ENCODE measurements at places on chromosomes 7 and 10.

DNA sequence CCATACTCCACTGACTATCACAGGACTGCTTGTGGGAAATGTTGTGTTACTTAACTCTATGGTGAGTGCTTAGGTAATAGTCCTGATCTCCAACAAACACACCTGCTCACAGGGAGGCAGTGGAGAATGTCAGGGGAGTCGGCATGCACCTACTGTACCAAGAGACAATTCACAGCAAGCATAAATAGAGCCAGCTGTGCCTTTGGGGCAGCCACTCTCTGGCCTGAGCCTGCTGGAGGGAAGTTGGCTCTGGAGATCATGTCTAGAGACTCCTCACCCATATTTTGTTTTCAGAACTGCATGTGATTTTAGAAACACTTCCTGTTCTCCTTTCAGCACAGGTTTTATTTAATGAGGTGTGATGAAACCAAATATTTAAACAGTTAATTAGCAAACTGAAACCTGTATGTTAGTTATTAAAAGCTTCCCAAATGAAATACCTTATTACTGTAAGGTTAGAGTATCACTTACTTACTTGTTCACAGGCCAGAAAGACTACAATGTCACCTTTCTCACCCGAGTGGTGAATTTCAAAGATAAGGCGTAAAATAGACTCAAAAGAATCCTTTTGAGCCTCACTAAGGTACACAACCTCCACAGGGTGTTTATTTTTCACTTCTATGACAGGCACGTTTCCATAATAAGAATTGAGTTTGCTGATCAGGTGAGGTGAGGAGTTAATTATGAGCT lies 21.8 kb downstream of the DHX32 start:
- no peak for DNase-seq

DNA sequence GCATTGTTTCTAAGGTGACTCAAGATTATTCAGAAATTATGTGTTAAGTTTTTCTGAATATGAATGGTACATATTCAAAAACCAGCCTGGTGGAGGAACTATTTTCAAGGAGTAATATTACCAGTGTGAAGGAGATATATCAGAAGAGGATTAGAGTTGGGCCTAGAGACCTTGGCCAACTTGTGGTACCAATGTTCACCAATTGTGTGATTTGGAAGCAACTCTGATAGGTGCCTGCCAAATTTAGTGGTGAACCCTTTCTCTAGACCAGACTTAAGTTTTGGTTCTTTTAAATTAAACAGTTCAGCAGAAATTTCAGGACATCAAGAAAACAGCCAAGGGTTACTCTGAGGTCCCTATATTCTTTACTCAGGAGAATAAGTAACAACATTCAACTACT lies 88.6 kb downstream of the RNLS start:
- DNase-seq = no peak

DNA sequence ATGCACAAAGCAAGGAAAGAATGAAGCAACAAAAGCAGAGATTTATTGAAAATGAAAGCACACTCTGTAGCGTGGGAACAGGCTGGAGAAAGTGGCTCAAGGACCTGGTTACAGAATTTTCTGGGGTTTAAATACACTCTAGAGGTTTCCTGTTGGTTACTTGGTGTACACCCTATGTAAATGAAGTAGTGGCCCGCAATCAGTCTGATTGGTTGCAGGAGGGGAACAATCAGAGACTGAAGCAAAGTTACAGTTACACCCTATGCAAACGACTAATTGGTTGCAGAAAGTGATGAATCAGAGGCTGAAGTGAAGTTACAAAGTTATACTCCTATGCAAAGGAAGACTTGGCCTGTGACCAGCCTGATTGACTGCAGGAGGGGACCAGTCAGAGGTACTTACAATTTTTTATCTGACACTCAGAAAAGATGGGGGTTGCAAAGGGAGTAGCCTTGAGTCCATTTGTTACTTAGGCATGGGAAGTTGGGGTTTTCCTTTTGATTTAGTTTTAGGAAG lies 3.6 kb upstream of the MTPN start:
- no peak for DNase-seq

DNA sequence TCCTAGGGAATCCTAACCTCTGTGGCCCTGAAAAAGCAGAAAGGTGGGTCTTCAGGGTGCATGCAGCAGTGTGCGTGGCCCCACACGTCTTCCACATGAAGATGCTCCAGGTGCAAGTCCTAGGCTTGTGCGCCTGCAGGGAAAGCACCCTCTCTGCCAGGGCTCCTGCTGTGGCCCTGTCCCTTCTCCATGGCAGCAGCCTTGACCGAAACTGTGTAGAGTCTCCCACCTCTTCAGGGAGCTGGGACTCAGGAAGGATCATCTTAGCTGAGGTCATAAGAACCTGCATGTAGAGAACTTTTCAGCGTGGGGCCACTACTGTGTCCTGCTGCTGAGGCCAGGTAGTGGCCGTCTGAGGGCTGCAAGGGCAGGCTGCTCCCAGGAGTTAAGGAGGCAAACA lies 6.3 kb upstream of the CSGALNACT2 start:
- peak; percentile 9 for DNase-seq

DNA sequence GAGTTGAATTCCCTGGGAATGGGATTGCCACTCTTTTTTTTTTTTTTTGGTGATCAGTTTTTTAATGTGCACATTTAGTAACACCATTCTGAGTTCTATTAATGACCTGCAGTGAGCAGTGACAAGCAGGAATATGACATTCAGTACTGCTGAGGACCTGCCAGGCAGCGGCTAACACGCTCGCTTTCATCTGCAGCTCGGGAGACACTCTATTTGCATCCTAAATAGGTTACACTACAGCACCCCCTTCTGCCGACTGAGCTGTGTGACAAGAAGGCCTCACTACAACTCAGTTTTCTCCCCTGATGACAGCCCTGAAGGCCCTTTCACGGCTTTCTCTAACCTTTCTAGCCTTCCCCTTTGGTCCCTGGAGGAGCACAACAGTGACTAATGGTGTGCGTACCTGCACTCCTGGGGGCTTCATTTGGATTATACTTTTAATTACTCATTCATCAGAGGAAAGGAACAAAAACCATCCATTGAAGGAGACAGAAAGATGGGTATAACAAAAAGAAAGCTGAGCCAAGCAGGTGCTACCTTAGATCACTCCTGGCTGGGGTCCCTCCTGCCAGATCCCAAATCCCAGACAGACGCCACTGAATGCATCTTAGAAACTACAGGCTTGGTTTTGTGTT lies 872.4 kb downstream of the LRMDA start:
- DNase-seq = peak; percentile 80

- peak; percentile 69 for DNase-seq
These were observed 11.5 kb upstream of the NFKB2 start for GRCh38 chr10:102384053-102384452.

- DNase-seq = peak; percentile 70
These were observed 513 bp downstream of the ODAD2 start for GRCh38 chr10:27998178-27998953.

DNA sequence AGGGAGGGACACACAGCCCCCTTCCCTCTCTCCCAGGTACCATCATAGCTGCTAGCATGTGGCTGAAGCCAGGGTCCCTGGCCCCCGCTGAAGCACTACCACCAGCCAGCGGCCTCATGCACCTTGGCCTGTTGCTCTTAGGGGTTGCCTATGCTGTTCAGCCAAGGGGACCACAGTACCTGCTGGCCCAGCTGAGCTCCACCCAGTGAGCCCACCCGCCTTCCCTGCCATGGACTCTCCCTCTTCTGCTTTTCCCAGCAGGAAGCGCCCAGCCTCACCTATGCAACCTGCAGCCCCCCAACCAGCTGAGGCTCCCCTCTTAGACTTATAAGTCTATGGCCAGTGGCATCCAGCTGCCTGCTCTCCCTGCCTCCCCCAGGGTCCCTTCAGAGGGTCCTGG lies 8.7 kb upstream of the MTPAP start:
- DNase-seq = no peak

DNA sequence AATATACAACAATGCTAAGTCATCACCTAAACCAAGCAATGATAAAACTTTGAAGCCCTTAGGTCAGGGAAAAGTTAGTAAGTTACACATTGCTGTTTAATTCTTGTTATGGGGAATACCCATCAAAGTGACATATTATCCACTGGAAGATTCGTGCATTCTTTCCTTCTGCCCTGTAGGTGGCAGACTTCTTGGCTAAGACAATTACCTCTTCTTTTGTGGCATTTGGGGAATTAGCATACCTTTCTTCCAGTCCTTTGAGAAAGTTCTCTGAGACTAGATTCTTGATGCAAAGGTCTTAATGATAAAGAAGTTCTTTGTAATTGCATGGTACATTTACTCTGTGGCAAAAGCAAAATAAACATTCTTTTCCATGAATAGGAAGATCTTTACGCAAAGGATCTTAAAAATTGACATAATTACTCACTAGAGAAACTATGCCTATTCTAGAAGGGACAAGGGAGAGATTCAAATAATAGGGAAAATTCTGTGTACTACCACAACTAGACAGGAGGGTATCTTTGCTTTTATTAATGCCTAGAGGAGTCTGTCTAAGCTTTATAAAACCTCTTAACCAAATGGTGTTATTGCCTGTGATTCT lies 395.9 kb downstream of the GRM8 start:
- DNase-seq = no peak
